ENCODE measurements at places on chromosomes 2 and 18. TPM values are rescaled to one million over a fixed set of nuclear protein-coding genes. Genes with fewer than 3 reads are reported as not detected.

DNA sequence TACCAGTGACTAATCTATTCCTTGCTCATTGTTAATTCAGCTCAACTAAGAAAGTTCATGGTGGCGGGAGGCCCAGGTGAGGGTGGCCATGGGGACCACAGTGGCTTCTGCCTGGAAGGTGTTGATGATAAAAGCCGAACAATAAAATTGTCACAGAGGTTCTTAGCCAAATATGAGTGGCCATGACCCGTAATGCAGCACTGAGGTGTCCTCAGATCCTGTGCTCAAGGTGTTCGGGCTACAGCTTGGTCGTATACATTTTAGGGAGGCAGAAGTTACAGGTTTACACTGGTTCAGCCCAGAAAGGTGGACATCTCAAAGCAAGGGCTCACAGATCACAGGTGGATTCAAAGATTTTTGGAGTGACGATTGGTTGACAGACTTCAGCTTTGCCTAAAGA is 98.5 kb upstream of the SNTG2 start:
- no peak for DNase-seq

GRCh38 chr2:146544701-146545100 is 1300.1 kb upstream of the ACVR2A start:
- DNase-seq, result no peak

Gene SPP2
- total RNA-seq, result not detected

Gene LRATD1
- 1.7 TPM for total RNA-seq

DNA sequence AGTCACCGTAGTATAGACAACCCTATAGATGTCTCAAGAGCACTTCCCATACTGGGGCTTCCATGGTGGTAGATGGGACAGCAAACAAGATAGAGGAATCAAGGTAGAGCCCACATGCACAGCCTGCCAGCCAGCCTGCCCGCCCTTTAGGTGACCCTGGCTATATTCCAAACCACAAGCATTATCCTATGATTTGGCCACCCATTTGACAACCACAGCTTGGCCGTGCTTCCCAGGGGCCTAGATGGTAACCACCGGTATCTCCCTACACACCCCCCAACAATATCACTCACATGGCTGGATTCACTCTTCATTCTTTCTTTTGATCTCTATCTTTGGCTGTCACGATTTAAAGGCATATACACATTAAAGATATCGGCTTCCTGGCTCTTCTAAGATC is 85.3 kb downstream of the CDK15 start:
- no peak for DNase-seq

Gene OSR1
- total RNA-seq, result 2.2 TPM

- DNase-seq, result peak; percentile 99
Measured at GRCh38 chr2:173159791-173160463, 84.3 kb downstream of the MAP3K20 start.

Data from fibroblast of villous mesenchyme (primary cell).